Anterior cingulate cortex (tissue), 58 donors: ENCODE measurements at places on chromosomes 3 and 15.

DNA sequence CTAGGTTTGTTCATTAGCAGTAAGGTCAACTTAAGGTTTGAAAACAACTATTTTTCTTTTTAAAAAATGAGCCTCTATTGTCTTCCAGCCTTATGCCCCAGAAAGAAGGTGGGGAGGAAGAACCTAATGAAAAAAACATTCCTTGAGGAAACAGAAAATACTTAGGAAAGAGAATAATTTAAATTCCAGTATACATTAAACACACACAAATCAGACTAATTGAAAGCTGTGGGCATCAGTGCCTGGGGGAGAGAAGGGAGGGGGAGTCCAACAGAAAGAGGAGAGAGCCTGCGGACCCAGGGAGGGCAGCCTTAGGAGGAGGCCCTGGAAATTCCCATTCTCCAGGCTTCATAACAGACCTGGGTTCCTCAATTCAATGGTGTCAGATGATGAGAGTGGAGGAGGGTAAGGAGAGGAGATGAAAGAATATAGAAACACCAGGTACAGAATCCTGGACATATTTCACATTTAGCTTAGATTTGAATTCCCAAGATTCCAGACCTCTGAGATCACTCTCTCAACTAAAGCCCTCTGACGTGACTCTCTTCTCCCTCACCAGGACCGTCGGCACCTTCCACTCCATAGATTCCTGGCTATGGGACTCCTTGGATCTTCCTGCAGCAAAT lies 320.5 kb upstream of the UMPS start:
- DNase-seq = no peak

- DNase-seq = no peak
Measured at GRCh38 chr3:41304593-41304992, 105.3 kb downstream of the CTNNB1 start.

GRCh38 chr15:71568227-71568626 lies 242.1 kb upstream of the NR2E3 start:
- no peak for DNase-seq

DNA sequence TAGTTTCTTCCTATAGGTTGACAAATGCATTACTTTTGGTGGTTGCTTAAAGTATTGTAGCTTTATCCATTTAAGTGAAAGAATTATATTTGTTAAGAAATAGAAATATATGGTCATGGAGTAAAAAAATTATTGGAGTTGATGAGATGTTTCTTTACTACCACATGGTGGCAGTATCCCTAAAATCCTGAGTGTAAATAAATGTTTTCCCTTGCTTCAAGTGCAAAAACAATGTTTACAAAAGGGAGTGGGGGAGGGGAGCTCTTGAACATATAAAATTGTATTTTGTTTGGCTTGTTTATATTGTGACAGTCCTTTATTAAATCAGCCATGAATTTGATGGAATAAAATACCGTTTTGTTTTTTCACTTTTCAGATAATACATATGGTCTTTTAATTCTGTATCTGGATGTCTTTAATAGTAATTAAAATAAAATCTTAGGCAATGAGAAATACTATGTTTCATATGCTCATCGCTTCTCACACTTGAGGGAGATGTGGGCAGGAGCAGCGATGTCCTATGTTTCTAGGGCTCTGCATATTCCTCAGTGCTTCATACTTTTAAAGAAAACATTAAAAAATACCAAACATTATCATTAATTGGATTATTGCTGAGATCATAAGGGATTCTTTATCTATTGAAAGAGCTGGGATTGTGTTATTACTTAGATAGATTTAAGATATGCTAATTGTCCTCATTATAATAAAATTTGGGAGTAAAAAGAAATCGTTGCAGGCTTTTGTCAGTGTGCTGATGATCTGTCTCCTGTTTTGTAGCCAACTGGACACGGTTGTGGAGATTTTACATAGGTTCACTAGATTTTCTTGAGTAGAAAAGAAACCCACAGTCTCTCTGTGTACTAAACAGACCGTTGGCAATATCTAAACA lies 349.7 kb downstream of the TUSC7 start:
- no peak for DNase-seq

GRCh38 chr3:54527953-54528352 lies 399.9 kb downstream of the LRTM1 start:
- no peak for DNase-seq

- no peak for DNase-seq
Measured at GRCh38 chr3:182954553-182955235, 25.6 kb downstream of the DCUN1D1 start.

DNA sequence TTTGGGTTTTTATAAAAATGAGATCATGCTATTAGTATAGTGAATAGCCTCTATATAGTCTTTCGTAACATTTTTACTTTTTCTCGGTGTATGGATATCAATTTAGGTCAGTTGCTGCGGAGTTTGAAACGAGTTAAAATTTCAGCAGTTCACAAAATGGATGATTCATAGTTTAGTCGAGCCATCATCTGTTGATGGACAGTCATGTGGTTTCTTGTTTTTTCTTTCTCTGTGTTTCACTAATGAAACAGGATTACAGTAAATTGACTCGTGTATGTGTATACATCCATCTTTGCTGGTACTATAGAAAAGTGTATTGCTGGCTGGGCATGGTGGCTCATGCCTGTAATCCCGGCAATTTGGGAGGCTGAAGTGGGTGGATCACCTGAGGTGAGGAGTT lies 106.8 kb downstream of the IGF1R start:
- no peak for DNase-seq

DNA sequence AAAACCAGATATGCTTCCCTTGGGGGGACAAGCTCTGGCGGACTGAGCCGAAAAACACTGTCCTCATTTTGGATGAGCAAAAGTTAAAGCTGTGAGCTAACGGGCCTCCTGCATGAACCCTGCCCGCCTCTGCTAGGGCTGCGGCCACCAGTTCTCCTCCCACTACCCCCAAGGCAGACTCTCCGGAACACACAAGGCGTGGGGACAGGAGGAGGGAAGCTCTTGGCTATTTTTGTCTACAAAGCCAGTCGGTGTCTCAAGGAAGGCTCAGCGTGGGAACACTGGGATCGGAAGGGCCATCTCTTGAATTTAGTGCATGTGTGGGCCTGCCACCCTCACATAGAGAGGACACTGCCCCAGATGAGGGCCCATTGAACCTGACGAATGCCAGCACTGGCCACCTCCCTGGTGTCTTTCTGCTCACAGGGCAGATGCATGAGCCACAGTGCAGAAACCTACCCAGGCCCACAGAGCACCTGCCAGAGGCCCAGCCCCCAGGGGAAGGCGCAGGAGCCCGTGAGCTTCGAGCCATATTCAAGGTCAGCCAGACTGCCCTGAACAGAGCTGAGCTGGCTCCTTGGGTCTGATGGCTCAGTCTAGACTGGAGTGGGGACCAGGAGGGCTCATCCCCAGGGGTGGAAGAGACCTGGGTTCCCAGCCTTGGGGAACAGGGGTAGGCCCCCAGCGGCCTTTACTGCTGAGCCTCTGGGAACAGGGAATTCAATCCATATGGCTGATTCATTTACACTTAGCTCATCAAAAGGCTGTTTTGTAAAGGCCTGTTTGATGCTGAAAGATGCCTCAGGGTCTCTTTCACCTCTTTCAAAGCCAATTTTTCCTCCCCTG lies 38.3 kb downstream of the HCN4 start:
- no peak for DNase-seq

- no peak for DNase-seq
Measured at GRCh38 chr3:171195686-171196085, 169.2 kb upstream of the SLC2A2 start.

GRCh38 chr3:24505691-24506550 lies 11.3 kb upstream of the THRB start:
- no peak for DNase-seq

DNA sequence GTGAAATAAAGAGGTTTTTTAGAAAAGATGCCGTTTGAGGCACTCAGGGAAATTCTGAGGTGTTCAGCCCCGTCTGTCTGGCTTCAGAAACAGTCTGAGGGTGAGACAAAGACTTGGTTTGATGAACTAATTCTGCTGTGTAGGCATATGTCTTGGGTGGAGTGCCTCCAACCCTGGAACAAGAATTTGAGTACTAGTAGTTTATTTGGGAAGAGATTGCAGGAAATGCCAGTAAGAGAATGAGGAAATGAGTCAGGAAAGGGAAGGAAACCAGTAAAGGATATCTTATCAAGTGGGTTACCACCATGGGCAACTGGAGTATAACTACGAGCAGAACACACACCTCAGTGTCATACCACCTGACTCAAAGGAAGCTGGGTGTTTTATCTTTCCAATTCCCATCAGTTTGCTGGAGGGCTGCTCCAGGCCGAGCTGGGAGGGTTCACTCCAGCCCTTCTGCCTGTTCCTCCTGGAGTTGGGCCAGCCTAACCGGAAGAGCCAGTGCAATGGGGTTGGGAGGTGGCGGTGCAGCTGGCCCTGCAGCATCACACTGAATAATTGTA lies 75.3 kb downstream of the TGFBR2 start:
- DNase-seq = no peak

GRCh38 chr3:101943029-101943428 lies 93.7 kb downstream of the NFKBIZ start:
- DNase-seq = no peak
